ENCODE measurements at places on chromosomes 7 and 10. TPM values are rescaled to one million over a fixed set of nuclear protein-coding genes. Genes with fewer than 3 reads are reported as not detected.

The SPDYE6 gene
- not detected for total RNA-seq

The WNT8B gene
- 0.16 TPM for total RNA-seq

The SPDYE2 gene
- not detected for total RNA-seq

The ARHGEF35 gene
- 6.8 TPM for total RNA-seq

The TMEM130 gene
- total RNA-seq, result not detected

The AP3M1 gene
- total RNA-seq, result 46.4 TPM

The KCNMA1 gene
- not detected for total RNA-seq

- DNase-seq, result no peak
These were observed 83.5 kb downstream of the KLF6 start for GRCh38 chr10:3701491-3701890.

GRCh38 chr7:22631730-22632129 is 95.3 kb upstream of the IL6 start:
- DNase-seq, result no peak

DNA sequence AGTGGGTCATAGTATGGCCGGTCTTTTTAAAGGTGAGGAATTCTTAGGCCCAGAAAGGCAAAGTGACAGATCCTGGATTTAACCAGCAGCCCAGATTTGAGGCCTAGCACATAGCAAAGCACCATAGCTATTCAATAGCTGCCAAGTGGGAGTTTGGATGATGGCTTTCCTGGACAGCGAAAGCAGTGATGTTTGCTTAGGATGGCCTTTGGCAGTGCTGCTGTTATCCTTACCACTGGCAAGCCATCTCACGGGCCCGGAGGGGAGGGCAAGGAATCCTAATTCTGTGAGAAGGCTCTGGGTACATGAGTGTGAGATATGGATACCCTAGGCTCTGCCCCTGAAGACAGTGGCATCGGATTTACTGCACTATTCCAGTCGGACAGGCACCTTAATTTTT is 50.4 kb downstream of the TCF7L2 start:
- DNase-seq, result no peak

DNA sequence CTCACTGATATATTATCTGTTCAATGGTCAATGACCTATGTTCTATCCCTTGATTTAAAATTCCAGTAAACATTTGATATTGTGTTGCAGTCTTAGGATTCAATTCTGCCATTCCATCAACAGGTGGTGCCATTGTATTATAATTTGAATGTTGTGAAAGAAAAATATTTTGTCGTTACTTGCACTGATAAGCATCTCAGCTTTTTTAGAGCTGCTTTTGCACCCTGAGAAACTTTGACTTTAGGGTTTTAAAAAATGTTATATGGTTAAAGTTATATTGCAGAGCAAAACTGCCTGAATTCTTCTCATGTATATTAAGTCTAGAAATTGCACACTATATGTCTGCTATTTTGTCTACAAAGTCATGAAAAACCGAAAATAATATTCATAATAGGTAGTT is 18.8 kb upstream of the MINDY3 start:
- no peak for DNase-seq

- DNase-seq, result peak; percentile 39
These were observed 30.2 kb downstream of the WBP1L start for GRCh38 chr10:102773986-102774385.

DNA sequence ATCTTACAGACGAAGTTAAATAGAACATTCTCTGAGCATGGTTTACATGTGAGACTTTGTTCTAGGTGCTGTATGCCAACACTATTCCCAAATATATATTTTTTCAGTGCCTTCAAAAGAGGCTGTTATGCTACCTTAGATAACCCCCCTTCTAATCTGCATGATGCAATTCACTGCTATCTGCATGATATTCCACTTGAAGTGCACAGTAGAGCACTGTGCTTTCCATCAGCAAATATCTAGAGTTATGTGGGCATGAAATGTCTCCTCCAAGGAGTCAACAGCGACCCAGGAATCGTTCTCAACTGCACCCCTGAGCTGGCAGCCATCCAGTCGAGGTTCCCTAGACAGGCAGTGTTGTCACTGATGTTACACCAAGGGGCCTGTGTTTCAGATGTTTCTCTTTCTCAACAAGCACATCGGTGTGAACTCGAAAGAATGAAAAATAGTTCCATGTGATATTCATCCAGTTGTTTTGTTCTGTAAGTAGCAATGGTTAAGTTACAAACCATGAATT is 88.3 kb downstream of the PDE1C start:
- DNase-seq, result no peak

DNA sequence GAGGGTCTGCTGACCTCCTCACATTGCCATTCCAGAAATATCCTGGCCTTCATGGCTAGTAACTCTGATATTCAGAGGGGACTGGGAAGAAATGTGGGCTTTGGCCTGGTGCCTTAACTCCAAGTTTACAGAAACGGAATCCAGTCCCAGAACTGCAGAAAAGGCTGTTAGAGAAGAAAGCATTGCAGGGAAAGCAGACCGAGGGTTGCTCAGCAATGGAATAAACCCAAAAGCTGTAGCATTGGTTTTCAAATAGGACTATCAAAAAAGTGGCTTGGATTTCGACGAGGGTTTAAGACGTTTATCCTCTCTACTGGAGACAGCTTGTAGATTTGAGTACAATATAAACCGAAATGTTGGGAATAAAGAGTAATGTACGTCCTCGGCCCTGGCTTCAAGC is 425.8 kb upstream of the FOXK1 start:
- DNase-seq, result no peak

- DNase-seq, result no peak
These were observed 40.9 kb downstream of the C1GALT1 start for GRCh38 chr7:7223250-7223649.

DNA sequence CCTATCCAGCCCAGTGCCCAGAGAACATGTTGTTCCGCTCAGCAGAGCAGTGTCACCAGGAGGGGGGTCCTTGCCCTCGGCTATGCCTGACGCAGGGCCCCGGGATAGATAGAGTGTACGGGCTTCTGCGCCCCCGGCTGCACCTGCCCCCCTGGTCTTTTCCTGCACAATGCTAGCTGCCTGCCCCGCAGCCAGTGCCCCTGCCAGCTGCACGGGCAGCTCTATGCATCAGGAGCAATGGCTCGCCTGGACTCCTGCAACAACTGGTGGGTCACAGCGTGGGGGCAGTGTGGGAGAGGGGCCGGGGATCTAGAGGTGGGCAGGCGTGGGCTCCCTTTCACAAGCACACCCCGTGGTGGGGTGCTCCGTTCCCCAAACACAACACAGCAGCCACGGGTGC is 31.4 kb upstream of the ZNF862 start:
- DNase-seq, result no peak

DNA sequence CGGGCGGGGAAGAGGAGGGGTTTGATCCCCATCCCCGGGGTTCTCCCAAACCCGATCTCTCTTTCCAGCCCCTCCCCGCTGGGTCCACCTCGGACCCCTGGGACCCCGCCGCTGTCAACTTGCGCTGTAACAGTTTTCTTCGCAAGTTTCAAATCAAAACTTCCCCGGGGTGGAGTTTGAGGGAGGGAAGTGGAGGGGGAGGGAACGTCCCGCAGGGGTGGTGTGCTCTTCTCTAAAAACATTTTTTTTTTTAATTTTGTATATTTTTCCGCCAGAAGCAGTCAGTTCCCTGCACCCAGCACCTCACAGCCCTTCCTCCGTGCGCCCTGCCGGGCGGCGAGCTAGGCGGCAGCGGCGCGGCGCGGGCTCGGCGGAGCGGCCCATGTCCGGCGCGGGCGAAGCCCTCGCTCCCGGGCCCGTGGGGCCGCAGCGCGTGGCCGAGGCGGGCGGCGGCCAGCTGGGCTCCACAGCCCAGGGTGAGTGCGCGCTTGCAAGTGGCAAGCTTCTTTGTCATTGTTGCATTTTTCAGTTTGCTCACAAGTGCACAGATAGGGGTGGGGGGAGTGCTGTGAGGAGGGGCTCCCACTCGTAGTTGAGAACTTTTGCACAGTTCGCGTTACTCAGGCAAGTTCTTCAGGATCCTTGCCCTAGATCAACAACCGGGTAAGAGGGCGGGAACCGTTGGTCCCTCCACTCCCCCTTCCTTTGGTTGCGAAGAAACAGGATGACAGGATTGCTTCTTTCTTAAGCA is 933 bp downstream of the MDFIC start:
- DNase-seq, result peak; percentile 50

DNA sequence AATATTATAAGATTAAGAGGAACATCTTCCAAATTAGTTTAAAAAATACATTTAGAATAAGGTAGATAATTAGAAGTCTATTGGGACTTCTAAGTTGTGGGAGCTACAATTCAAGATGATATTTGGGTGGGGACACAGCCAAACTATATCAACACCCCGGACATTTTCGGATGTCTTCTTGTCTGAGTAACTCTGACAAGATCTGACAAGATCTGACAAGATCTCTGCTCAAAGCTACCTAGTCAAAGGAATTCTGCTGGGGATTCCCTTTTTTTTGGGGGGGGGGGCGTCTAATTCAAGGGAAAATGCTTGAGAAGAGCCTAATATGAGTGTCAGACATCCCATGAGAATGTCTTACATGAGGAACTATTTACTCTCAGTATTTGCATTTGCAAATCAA is 5.2 kb upstream of the AGMO start:
- no peak for DNase-seq

- no peak for DNase-seq
These were observed 174.1 kb downstream of the LRRN3 start for GRCh38 chr7:111264981-111265380.

DNA sequence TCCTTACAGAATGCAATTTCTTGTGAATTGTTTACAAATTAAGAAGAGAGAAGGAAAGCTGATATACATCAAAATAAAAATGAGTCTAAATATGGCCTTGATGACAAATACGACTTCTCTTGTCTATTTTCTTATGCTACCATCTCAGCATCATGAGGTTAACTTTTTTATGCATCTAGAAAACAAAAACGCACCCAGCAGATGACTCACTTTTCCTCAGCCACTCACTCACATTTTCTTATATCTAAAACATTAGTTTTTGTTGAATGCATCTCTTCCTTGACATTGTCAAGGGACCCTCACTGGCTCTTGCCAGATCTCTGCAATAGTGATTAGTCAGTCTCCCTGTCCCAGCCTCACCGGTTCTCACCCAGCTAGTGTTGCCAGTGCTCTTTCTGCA is 256.4 kb upstream of the SLC26A5 start:
- DNase-seq, result no peak
